ENCODE measurements at places on chromosomes 6 and 20. TPM values are rescaled to one million over a fixed set of nuclear protein-coding genes. Genes with fewer than 3 reads are reported as not detected.
A peak's percentile ranks its signal among the peaks of the same experiment; 100 is the strongest.

DNA sequence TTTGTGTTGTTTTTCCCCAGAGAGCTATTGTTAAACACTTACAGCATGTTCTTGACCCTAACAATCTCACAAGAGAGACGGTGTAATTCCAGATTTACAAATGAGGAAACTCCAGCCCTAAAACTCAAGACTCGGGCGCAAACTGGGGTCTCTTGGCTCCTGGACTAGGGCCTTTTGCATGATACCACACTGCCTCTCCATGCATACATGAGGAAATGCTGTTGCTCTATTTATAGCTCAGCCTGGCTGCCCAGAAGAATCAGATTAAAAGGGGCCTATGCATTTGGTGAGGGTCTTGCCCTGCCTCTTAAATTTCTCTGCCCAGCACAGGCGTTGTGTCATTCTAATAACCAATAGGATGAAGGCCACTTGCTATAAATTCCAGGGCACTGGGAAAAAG lies 30.5 kb upstream of the SNRPB2 start:
- no peak for DNase-seq

DNA sequence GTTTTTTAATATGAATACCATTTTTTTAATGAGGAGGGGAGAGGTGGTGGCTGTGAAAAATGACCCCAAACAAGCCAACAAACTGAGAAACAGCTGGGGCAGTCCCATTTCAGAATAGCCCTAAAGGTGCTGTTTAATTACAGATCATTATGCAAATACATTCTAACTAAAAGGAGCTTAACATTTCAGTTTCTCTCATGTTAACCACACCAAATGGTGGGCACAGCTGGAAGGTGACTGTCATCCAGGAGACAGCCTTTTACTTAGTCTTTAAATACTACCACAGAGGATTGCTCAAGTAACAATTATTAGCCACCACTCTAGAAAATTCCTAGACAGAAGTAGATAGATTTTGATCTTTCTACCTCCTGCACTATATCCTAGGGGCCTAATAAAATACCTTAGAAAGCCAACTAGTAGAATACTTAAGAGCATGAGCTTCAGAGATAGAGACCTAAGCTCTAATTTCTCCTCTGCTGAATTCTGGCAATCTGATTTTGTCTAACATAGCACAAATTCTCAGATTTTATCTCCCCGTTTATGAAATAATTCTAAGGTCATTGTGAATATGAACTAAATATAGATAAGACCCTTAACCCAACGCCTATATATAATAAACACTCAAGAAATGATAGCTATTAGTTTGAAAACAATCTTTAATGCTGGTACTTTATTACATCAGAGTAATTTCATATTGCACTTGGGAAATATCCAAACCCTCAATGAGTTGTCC lies 615.1 kb upstream of the NRSN1 start:
- DNase-seq: no peak

TP53TG5 gene
- total RNA-seq: 0.47 TPM

DNA sequence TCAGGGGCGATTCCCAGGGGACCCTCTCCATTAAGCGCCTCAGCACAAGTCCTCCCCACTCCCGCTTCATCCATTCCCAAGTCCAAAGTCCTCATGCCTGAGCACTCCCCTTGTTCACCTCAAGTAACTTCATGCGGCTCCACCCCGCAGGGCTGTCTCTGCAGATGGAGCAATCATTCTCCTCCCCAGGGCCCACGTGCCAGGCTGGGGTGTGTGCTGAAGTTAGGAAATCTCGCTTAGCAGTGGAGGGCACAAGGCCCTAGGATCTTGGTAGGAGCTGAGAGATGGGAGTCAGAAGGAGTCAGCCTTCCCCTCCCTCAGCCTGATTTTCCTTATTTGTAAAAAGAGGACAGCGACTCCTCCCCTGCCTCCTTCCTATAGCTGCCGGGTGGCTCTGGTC lies 3.5 kb downstream of the TGM3 start:
- no peak for DNase-seq

SLC22A16 gene
- 0.84 TPM for total RNA-seq

- DNase-seq: no peak
These were observed 140.6 kb downstream of the OPN5 start for GRCh38 chr6:47922391-47922790.

DNA sequence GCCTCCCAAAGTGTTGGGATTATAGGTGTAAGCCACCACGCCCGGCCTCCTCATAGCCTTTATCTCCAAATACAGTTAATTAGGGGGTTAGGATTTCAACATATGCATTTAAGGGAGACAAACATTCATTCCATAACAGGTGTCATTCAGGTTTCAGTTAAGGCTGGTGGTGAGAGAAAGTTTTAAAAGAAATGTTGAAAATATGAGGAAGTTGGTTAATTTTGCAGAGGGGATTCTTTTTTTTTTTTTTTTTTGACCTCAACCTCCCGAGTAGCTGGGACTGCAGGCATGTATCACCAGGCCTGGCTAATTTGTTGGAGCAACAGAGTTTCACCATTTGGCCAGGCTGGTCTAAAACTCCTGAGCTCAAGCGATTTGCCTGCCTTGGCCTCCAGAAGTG lies 12.5 kb upstream of the EBF4 start:
- DNase-seq: no peak

DNA sequence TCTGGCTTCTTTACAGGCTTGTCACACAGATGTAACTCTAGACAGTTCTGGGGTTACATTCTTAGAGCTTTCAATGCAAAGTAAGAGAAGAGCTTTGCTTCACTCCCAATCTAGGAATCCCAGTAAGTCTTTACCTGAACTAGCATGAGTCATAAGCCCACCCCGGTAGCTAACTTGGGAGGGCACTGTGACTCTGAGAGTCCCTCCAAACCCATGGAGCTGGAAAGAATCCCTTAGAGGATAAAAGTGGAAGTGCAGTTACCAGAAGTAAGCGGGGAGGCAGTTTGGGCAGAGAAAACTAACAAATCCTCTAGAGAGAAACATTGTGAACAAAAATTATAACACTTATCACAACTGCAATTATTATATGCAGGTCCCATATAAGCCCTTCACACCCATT lies 84.0 kb upstream of the SMLR1 start:
- no peak for DNase-seq

DNA sequence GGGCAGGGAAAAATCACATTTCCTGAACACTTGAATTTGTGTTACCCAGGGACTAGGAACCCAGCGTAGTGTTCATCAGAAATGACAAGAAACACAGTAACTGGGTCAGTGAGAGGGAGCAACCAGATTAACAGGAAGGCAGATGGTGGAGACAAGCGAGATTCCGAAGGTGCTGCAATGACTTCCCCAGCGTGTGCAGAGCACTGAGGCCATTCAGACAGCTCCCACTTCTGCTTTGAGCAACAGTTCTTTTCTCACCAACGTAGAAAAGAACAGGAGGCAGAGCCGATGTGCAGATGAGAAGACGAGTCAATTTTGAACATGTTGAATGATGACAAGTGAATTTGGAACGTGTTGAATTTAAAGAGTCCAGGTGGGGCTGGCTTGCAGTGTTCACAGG lies 63.1 kb upstream of the IFNGR1 start:
- no peak for DNase-seq

TRIM10 gene
- total RNA-seq: not detected

DNA sequence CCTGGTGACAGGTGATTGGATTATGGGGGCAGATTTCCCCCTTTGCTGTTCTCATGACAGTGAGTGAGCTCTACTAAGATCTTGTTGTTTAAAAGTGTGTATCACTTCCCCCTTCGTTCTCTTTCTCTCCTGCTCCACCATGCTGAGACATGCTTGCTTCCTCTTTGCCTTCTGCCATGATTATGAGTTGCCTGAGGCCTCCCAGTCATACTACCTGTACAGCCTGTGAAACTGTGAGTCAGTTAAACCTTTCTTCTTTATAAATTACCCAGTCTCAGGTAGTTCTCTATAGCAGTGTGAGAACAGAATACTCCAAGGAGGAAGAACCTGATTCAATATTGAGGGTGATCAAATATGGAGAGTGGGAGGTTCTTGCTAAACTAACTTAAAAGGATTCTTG lies 724.9 kb downstream of the DOK5 start:
- no peak for DNase-seq

DNA sequence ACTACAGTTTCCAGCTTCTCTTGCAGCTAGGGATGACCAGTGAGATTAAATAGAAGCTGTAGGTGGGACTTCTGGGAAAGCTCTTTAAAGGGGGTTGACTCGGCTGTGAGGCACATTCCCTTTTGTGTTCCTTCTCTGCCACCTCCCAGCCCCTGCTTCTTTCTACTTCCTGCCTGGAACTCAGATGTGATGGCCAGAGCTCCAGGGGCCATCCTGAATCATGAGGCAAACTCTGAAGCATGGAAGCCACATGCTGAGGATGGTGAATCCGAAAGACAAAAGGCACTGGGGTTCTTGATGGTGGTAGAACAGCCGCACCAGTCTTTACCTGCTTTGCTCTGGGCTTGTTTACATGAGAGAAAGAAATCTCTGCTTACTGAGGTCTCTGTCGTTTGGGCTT lies 9.1 kb downstream of the CEBPB start:
- no peak for DNase-seq

GRCh38 chr6:45746046-45746445 lies 269.6 kb downstream of the CLIC5 start:
- no peak for DNase-seq

OPN5 gene
- not detected for total RNA-seq

- no peak for DNase-seq
These were observed 607.4 kb downstream of the HACE1 start for GRCh38 chr6:104252276-104252675.

DNA sequence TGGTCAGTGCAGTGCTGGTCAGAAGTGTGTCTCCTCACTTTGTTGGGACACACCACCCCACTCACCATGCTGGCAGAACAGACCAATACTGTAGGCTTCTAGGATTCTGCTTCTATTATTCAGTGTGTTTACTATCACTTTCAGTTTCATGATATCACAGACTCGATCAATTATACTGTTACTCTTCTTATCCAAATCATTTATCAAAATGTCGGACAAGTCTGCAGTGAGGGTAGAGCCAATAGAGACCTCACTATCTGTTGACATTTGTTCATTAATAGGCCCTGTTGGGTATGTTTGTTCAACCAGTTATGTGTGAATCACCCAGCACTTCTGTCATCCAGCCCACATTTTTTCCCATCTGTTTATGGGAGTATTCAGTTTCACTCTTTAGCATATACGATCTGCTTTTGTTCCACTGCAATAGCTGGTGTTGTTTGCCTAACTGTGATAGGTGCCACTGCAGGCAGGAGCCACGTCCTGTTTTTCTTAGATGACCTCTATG lies 140.1 kb downstream of the NRN1 start:
- no peak for DNase-seq

- DNase-seq: no peak
These were observed 18.5 kb downstream of the PLCB1 start for GRCh38 chr20:8150591-8150990.

CLVS2 gene
- not detected for total RNA-seq

- no peak for DNase-seq
These were observed 23.1 kb downstream of the CRYBG1 start for GRCh38 chr6:106383573-106383972.

DNA sequence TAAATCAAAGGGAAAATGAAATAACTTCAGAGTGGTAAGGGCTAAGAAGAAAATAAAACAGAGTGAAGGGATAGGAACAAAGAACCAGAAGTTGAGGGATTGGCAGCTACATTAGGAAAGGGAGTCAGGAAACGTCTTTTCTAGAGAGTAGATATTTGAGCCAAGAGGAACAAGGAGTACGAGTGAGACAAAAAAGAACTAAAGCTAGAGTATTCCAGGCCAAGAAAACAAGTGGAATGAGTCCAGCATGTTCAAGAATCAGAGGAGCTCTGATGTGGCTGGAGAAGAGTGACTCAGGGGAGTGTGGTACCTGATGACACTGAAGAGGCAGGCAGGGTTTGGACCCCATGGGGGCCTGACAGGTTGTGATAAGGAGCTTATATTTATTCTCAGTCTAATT lies 66.3 kb downstream of the CEP162 start:
- no peak for DNase-seq

SGK2 gene
- total RNA-seq: 14.5 TPM

- no peak for DNase-seq
These were observed 61.9 kb downstream of the GPR6 start for GRCh38 chr6:110039981-110040383.

SLC17A3 gene
- total RNA-seq: not detected

GUCA1A gene
- total RNA-seq: not detected

- no peak for DNase-seq
These were observed 76.5 kb downstream of the SYNJ2 start for GRCh38 chr6:158058171-158058651.

CALHM4 gene
- total RNA-seq: not detected

PHF10 gene
- 32.9 TPM for total RNA-seq

DNA sequence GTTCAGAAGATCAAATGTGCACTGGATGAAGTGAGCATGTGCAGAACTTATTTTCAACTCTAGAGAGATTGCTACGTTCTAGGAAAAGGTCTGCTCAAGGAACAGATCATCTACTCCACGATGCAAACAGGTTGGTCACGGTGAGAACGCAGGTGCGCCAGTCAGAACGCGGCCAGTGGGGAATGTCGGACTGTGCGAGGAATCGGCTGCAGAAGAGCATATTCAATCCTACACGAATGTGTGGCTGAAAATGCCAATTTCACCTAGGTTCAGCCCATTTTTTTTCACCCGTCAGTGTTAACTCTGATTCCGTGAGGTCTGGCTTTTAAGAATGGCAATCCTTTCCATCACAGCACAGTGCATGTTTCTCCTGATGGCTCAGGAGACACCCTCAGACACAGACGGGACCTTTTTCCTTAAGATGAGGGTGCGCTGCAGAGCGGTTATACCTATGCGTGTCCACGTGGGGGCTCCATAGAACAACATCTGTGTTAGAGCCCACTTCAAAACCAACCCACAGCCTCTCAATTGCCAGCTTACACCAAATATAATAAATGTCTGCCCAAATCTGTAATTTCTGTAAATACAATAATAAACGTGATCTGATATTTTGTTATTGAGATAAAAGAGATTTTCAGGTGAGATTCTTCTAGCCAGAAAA lies 250.4 kb downstream of the FOXA2 start:
- DNase-seq: peak; percentile 28

DNA sequence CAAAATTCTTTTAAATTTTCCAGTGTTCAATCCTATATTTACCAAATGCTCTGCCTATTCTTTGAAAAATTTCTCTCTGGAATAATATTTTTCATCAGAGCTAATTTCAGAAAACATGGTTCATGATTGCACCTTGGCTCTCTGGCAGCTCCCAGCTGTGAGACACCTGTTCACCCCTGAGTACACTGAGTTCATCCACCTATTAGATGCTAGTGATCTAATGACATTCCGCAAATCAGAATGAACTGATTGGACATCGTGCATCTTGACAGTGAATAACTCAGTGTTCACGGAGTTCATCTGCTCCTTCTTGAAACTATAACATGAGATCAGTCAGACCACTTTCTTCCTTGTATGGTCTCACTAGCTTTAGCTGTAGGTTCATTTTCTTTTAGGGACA lies 3.9 kb upstream of the SHPRH start:
- DNase-seq: no peak

- DNase-seq: no peak
These were observed 6.5 kb upstream of the KIAA1586 start for GRCh38 chr6:57040011-57040410.

ADGB gene
- total RNA-seq: not detected

LTA gene
- not detected for total RNA-seq

C6orf89 gene
- total RNA-seq: 46.5 TPM

- no peak for DNase-seq
These were observed 556.5 kb downstream of the BMP2 start for GRCh38 chr20:7323957-7324356.

PRRT1 gene
- 0.24 TPM for total RNA-seq

TNFAIP3 gene
- total RNA-seq: 24.2 TPM

Measured in omental fat pad (tissue), 4 donors.